ENCODE measurements at places on chromosomes 1 and 21.

- no peak for DNase-seq
Observed at GRCh38 chr1:19504796-19505692, 19.7 kb upstream of the CAPZB start.

GRCh38 chr1:40530735-40531380, 579 bp upstream of the ZNF684 start:
- DNase-seq = no peak

DNA sequence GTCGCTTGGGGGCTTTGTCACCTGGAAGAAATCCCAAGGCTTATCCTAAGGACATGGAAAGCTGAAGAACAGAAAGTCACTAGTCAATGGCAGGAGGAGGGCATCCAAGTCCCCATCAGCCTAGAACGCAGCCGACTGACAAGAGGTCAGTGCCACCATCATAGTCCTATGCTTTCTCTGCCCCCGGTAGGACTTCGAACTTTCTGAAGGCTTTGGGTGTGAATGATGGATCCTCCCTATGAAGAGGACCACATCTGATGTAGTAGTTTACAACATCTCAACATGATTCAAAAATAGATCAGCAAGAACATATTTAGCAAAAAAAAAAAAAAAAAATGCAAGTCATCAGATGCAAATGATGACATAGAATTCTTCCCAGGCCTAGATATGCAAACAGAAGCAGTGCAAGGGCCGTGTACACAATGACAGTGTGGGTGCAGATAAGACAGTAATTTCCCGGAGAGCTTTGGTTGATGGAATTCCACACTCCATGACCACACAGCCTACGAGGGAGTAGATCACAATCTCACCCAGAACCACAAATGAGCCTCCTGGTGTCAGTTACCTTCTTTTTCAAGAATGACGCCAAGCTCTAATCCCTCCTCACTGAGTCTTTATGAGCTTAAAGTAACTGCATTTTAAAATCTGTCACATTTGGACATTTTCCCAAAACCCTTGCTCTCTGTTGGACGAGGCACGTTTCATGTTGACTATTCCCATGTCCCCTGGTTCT, 88.2 kb downstream of the PSMG1 start:
- no peak for DNase-seq

GRCh38 chr1:156839426-156840109, 19.3 kb downstream of the INSRR start:
- DNase-seq = no peak

DNA sequence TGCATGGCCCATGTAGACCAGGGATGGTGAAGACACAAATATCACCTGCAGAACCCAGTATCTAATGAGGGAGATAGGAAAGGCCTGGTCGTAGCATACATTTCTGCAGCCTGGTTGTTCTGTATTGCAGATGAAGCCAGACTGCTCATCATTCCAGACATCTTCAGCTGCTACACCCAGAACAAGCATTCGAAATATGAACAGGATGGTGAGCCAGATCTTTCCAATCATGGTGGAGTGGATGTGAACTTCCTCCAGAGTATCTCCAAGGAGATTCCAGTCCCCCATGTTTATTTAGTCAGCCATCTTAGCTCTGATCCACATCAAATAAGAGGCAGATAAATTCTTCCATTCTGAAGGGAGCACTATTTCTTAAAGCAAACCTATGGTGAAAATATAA, 2.7 kb upstream of the MYCBP start:
- no peak for DNase-seq

DNA sequence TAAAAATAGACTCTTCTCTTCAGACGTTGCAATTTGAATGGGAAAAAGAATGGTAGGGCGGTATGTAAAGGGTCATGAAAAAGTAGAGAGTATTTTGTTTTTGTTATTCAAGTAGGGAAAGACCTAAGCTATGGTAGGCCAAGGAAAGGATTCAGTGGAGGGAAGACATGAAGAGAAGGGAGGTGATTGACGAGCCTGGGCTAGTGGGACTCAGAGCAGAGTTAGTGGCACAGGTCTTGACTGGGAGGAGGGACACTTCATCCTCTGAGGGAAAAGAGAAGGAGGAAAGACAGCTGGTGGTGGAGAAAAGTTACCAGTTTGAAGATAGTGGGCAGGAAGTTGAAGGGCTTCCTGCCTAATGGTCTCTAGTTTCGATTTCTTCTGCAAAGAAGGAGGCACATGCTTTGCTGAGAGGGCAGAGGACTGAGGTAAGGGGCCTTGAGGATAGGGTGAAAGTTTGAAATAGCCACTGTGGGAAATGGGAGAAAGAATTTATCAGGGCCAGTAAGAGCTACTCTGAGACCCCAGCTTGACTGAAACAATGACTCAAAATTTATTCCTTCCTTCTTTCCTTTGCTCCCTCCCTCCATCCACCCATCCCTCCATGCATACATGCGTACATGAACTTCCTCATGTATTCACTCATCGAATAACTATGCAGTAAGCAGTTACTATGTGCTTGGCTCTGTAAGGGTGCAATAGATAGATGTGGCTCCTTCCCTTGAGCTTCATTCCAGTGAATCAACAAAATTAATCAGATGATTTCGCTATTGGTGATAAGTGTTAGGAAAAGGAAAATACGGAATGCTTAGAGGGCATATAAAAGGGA, 4.2 kb downstream of the CD48 start:
- DNase-seq = no peak

- no peak for DNase-seq
Observed at GRCh38 chr1:25566730-25567341, 23.4 kb downstream of the LDLRAP1 start.

- DNase-seq = no peak
Observed at GRCh38 chr1:43270421-43271095, 775 bp downstream of the TMEM125 start.

DNA sequence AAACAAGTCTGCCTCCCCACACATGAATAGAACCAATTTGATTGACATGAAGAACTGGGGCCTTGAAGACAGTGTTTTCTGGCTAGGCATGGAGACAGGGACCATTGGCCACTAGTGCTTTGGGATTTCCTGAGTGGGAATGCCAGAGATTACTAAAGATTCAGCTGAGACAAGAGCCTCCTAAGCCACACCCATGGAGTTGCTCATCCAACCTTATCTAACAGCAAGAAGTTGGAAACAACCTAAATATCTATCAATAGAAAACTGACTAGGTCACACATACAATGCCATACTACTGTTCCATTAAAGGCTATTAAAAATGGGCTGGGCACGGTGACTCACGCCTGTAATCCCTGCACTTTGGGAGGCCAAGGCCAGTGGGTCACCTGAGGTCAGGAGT, 184.1 kb downstream of the ZBTB18 start:
- no peak for DNase-seq

DNA sequence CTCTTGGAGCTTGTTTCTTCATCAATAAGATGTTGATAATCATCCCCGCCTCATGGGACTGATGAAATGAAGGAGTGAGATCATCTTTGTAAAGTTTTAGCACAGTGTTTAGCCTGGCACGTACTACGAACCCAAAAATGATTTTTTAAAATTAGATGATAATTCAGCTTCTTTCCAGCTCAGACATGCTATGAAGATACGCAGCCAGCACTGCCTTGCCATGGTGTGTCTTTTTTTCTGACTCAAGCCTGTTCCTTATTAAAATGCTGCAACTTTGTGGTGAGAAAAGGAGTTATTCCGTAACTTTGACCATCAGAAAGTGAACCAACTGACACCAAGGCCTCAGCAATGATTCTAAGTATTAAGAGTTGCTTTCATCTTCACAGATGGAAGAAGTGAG, 269.0 kb downstream of the LTN1 start:
- no peak for DNase-seq

Data from activated naive CD4-positive, alpha-beta T cell treated with Interleukin-2 at 50 U/mL for 16 hours (primary cell).